ENCODE measurements at places on chromosomes 12 and 14.

- no peak for DNase-seq
Observed at GRCh38 chr12:6199531-6200255, 507 bp upstream of the CD9 start.

GRCh38 chr14:45807178-45807899 is 554.3 kb upstream of the MIS18BP1 start:
- no peak for DNase-seq

DNA sequence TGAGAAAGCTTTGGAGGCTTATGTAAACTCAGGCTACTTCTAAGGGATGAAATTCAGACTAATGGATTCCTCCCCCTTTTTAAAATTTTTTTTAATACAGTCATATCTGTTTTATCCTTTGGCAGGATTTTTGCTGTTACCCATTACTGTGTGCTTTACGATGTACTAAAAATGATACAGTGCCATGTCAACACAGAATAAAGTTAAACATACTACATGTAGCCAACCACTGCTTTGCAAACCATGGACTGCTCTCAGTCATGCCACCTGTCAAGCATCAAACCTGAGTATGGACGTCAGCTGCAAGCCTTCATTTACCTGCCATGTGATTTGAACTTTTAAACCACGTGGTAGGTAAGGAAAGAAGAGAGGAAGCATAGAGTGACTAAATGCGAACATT is 325.8 kb downstream of the FUT8 start:
- no peak for DNase-seq

GRCh38 chr12:55724226-55724939 is 4.2 kb downstream of the RDH5 start:
- peak; percentile 53 for DNase-seq

- no peak for DNase-seq
Observed at GRCh38 chr14:68979722-68980451, 785 bp upstream of the ACTN1 start.

GRCh38 chr12:42326541-42327226 is 717 bp downstream of the PPHLN1 start:
- no peak for DNase-seq

- no peak for DNase-seq
Observed at GRCh38 chr14:52219488-52220084, 47.9 kb upstream of the PTGDR start.

GRCh38 chr12:87599459-87599858 is 429.7 kb downstream of the C12orf50 start:
- no peak for DNase-seq

- no peak for DNase-seq
Observed at GRCh38 chr12:118850244-118850825, 131.0 kb upstream of the SRRM4 start.

DNA sequence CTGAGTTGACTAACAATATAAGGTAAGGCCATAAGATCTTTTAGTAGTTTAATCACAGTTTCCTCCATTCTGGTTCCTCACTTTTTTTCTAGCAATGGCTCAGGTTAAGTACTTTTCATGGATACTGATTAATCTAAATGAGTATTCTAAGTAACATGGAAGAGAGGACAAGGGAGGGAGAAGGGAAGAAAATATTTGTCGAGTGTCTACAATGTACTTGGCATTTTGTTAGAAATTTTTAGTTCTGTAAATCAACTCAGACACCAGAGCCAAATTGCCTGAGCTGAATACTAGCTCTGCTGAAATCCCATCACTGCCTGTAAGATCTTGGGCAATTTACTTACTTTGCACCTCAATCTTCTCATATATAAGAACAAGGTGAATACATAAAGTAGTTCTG is 20.2 kb downstream of the RERG start:
- DNase-seq: no peak

- DNase-seq: no peak
Observed at GRCh38 chr12:96141216-96141912, 52.8 kb upstream of the ELK3 start.

- no peak for DNase-seq
Observed at GRCh38 chr12:128155571-128155970, 111.4 kb upstream of the TMEM132C start.

GRCh38 chr12:49296034-49296835 is 1.3 kb downstream of the PRPH start:
- DNase-seq: peak; percentile 33

DNA sequence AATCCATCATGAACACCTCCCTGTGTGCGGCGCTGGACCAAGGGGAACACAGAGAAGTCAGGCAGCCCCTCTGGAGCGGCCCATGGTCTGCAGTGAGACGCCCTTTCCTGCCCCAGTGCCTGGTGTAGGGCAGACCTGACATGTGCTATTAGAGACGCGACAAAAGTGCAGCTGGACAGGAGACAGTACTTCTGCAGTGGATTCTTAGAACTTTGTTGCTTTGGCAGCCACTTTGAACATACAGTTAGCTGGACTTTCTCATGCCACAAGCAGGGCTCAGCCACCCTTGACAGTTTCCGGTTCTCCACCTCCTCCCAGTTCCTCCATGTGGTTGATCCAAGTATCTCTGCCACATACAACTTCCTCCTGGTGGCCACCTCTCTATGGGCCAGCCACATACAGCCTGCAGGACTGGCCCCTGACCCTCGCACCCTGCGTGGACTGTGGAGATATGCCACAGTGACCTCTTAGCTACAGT is 45.9 kb downstream of the LGMN start:
- DNase-seq: no peak

DNA sequence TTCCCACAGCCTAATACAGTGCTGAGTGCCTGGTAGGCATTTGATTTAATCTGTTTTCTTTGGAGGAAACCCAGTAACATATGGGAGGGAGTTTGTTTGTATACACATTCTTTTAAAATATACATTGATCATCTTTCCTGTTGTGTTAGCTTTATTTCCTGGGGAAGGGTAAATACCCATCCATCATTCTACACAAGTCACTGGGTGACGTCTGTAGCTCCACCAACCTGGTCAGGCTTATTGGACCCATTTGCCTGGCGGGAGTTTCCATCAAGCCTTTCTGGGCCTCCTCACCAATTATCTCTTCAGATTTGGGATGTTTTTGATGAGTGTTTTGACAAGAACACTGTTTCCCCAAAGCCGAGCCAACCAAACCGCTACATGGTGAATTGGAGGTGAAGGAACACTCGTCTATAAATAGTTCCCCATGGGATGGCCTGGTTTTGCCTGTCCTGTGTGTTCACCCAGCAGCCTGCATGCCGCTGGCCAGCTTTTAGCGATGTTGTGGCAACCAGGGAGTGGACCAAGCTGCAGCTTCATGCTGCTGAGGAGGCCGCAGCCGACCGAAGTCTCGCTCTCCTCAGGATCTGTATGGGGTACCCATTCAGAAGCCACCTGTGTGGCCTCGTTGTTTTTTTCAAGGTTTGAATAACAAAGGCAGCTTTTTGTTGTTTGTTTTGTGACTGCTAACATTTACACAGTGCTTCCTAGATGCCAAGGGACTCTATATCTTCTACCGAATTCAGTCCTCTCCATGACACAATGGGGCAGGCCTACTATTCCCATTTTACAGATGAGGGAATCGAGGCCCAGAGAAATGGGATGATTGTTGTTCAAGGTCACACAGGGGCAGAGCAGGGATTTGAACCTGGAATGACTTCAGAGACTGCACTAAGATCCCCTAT is 22.6 kb downstream of the PLXNC1 start:
- no peak for DNase-seq

DNA sequence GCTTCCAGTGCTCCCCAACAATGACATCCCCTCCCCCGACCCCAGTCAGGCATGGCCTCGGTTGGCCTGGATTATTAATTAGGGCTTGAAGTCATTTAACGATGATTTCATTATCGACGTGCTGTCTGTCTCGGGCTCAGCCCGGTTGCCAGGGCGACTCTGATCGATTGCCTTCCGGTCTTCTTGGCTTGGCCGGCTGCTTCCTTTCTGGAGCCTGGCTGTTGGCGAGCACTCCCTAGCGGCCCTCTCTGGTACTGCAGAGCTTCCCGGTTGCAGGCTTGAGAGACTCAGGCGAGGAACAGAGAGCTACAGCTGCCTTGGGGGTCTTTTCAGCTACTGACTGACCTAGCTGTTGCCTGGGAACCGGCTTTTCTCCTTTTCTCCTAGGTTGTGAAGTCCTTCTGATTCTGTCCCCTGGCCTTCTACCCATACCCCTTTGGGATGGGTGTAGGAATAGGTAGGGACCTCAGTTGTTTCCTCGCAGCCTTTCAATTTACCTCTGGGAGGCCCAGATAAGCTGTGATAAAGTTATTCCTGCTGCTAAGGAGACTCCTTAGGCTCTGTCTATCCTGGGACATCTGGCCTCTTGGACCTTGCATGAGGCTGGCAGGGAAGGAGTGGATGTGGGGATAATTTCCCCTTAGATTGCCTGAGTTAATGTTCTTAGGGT is 5.5 kb upstream of the CISTR start:
- peak; percentile 59 for DNase-seq

DNA sequence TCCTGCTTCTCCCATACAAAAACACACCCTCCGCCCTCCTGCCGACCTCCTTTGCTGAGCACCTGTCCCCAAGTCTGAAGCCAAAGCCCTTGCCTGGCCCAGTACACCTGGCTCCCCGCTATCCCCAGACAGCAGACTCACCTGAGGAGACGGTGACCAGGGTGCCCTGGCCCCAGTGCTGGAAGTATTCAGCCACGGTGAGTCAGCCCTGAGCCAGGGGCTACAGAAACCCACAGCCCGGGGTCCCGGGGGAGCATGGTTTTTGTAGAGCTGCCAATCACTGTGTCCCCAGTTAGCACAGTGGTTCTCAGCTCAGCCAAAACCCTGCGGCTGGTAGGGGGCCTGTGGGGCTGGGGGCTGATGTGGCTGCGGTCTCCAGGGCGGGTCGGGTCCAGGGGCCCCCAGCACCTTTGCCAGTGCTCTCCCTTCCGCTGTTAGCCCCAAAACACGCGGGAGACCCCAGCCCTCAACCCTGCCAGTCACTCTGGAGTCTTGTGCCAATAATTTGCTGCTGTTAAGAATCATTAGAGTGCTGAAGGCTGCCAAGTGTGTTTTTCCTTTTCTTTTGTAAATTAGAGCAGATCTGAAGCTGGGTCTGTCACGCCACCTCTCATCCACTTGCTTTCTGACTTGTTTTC is 339.0 kb downstream of the TMEM121 start:
- DNase-seq: peak; percentile 8

DNA sequence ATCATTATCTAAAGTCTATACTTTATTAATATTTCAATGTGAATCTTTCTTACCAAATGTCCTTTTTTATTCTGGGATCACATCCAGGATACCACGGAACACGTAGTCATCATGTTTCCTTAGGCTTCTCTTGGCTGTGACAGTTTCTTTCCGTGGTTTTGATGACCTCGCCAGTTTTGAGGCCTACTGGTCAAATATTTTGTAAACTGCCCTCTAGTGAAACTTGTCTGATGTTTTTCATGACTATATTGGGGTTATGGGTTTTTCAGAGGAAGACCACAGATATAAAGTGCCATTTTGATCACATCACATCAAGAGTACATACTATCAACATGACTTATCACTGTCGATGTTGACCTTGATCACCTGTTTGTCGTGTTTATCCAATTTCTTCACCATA is 14.1 kb upstream of the SERPINA6 start:
- no peak for DNase-seq

DNA sequence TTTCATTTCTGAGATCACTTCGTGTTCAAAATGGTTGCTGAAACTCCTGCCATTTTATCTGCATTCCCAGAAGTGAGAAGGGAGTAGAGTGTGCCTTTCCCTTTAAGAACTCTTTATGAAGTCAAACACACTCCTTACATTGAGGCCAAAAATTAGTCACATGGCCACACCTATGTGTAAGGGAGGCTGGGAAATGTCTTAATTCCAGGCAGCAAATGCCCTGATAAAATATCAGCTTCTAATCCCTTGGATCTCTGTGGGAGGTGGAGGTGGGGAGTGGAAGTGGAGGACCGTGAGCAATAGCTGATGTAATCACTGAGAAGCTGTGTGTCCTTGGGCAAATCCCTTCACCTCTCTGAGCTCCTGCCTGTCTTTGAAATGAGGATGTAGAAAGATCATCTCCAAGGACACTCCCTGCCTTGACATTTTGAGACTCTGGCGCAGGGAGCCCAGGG is 22.7 kb upstream of the ANKRD9 start:
- no peak for DNase-seq

DNA sequence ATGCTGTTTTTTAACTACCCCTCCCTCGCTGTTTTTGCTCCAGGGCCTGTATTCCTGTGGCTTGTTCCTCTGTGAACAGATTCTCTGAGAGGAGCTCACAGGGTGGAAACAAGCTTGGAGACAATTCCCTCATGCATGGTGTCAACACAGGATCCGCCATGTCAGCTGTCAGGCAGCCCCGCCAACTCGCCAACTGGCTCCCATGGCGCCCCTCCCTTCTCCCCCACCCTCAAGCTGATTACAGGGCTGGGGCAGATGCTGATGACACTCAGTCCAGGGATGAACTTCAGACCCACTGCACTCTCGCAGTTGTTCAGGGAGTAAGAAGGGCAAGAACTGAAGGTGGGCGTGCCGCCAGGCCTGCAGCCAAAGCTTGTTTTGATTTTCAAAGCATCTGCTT is 229.9 kb downstream of the NTF3 start:
- no peak for DNase-seq

DNA sequence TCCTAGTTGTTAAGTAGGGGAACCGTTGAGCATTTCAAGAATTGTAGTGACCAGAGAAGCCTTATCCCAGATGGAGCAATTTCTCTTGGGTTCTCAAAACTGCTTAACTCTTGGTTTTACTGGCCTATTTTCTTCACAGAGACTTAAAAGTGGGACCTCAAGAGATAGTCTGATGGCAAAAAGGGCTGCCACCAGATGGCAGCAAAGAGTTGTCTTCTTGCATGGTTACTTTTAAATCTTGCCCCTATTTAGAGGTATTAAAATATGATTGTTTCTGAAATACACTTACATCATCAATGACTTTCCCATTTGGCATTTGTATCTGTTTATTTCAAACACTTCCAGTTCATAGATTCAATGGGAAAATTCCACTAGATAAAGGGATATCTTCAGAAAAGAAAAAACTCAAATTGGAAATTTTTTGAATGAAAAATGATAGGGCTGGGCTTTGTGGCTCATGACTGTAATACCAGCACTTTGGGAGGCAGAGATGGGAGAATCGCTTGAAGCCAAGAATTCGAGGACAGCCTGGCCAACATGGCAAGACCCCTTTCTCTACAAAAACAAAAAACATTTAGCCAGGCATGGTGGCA is 69.9 kb upstream of the CNTN1 start:
- DNase-seq: no peak

DNA sequence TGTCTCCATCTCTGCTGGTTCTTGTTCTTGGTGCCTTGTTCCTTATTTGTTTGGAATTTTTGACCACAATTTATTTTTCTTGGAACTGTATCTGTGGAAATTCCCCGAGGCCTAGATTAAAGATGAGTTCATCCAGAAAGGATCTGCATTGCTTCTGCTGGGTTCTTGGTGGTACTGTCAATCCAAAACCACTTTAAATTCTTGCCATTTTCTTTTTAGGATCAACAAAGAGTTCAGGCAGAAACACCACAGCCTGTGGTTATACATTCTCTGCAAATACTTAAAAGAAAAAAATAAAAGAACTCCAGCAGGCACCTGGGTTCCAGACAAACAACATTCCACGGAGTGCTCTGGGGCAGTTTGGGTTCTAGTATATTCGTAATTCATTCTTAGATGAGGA is 6.0 kb upstream of the VAMP1 start:
- DNase-seq: no peak

Measured in T-helper 1 cell (primary cell).